ENCODE measurements at places on chromosomes 13 and 19. TPM values are rescaled to one million over a fixed set of nuclear protein-coding genes. Genes with fewer than 3 reads are reported as not detected.

Gene CEACAM7
- total RNA-seq: not detected

- DNase-seq: no peak
These were observed 49.1 kb downstream of the LMO7 start for GRCh38 chr13:75685239-75685697.

DNA sequence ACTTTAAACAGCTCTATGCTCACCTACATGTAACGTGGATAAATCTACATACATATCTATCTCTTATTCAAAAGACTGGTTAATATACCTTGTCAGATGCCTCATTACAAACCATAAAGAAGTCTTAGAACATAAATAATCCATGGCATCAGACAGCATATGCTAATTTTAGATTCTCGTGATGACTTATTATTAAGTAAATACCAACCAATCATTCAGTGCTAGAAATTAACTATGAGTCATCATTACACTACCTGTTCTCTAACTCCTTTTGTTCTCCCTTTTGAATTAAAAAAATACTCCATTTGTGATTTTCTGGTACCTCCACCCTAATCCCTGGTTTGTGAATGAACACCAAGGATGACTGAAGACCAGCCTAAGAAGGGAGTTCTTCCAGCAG, 754.3 kb upstream of the ARGLU1 start:
- DNase-seq: no peak

DNA sequence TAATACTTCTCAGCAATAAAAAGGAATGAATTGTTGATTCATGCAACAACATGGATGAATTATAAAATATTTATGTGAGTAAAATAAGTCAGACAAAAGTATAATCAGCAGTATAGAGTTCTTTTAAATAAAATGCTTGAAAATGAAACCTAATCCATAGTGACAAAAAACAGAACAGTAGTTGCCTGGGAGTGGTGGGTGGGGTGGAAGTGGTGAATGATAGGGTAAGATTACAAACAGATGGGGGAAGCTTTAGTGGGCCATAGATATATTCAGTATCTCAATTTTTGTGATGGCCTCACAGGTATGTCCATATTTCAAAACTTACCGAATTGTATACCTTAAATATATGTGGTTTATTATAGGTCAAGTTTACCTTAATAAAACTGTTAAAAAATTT, 124.9 kb upstream of the UBL3 start:
- DNase-seq: no peak

Gene PPM1N
- 35.2 TPM for total RNA-seq

GRCh38 chr19:49870309-49870901, 3.0 kb upstream of the PNKP start:
- DNase-seq: no peak

DNA sequence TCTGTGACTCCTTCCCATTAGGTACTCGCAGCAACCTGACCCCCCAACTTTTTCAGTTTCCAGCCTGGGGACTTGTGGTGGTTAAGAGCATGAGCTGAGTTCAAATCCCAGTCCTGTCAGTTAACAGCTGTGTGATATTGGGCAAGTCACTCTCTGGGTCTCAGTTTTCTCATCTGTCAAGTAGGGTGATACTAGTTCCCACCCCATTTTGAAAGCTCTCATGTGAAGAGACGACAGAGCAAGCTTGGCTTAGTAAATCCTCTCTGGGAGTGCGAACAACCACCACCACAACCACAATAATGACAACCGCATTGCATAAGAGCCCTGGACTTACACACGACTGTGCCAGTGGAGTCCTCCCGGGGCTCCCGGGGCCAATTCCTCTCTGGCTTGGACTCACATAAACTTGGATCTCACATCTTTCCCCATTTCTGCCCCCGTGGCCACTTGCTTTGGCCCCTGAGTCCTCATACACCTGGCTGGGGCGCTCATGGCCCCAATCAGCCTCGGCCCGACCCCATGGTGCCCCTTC, 454 bp downstream of the BLVRB start:
- no peak for DNase-seq

Gene SHD
- total RNA-seq: not detected

DNA sequence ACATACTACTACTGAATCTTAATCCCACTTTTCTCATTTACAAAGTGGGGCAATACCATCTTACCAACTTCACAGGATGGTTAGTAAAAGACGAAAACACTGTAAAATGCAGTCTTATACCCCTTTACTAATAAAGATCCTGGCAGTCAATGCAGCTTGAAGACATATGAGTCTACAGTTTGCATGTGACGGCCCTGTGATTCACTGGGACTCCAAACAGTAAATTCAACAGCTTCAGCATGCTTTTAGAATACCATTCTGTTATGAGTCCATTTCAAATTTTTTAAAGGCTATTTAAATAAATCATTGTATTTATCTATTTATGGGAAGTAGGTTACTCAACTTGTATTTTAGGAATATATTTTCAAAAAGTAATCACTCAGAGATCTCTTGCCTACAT, 629.1 kb downstream of the LIG4 start:
- no peak for DNase-seq

GRCh38 chr13:112622375-112622774, 34.4 kb upstream of the TUBGCP3 start:
- no peak for DNase-seq

Gene TBXA2R
- not detected for total RNA-seq

Gene ZNF763
- 7.0 TPM for total RNA-seq

- no peak for DNase-seq
These were observed 1597.6 kb upstream of the MIR17HG start for GRCh38 chr13:89749888-89750287.

Gene ADAT3
- 4.2 TPM for total RNA-seq

GRCh38 chr13:73212482-73212881, 153.7 kb downstream of the KLF5 start:
- DNase-seq: no peak

Gene CEACAM3
- not detected for total RNA-seq

- DNase-seq: no peak
These were observed 254.8 kb downstream of the LHFPL6 start for GRCh38 chr13:39347926-39348901.

DNA sequence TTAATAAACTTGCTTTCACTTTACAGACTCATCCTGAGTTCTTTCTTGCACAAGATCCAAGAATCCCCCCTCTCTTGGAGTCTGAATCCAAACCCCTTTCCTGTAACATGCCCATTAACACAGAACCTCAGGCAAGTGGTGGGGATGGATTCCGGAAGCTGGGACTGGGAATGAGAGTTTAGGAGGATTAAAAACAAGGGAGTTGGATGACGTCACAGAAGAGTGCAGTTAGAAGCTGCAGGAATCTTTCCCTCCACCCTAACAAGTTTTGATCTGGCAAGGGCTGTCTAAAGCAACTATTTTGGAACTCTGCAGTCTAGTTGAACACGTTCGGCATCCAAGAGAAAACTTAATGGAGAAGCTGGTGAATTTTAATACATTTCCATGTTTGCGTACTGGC, 48.2 kb upstream of the PEPD start:
- no peak for DNase-seq

Gene NTN5
- total RNA-seq: 1.5 TPM
